Left lung (tissue), 14 donors: ENCODE measurements at places on chromosomes 6 and 20.
A peak's percentile ranks its signal among the peaks of the same experiment; 100 is the strongest.

GRCh38 chr6:111978532-111979149 is 75.3 kb upstream of the CCN6 start:
- no peak overlapping the region for H3K27ac ChIP-seq
- peaks cover 5% of the 10 kb centered on the region for H3K4me1 ChIP-seq

- no peak overlapping the region for H3K27ac ChIP-seq
- H3K27me3 ChIP-seq = no peaks in the 10 kb centered on the region
- no peak for DNase-seq
- H3K4me1 ChIP-seq = no peaks in the 10 kb centered on the region
Measured at GRCh38 chr6:133629970-133630369, 258.9 kb upstream of the TCF21 start.

DNA sequence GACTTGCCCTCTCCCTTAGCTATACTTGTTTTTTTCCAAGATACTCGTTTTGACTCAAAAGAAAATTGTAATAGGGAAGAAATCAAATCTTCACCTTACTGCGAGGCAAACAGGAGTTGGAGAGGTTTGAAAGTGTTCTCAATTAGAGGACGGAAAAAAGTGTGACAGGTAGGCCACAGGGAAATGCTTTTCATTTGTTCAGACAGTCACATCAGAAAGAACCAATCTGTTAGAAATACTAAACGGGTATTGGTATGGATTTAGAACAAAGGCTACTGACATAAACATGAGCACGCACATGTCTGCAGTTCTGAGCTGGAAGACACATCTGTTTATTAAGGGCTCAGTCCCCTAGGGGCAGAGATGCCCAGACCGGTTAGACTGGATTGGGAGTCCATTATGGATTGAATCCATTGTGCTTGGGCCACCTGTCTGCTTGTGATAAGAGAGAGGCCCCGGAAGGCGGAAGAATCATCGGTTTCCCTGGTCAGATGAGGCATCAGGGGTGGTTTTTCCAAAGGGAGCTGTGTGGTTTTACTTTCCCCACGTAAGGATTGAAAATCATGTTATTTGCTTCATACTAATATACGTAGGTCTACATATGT is 220.9 kb upstream of the MYLIP start:
- DNase-seq = peak; percentile 51
- H3K4me3 ChIP-seq = no peak overlapping the region
- no peak overlapping the region for H3K27ac ChIP-seq
- no peaks in the 10 kb centered on the region for H3K4me1 ChIP-seq
- no peaks in the 10 kb centered on the region for H3K36me3 ChIP-seq
- H3K27me3 ChIP-seq = no peaks in the 10 kb centered on the region

- H3K36me3 ChIP-seq = no peaks in the 10 kb centered on the region
- no peak overlapping the region for H3K27ac ChIP-seq
- no peaks in the 10 kb centered on the region for H3K4me1 ChIP-seq
- no peaks in the 10 kb centered on the region for H3K27me3 ChIP-seq
Measured at GRCh38 chr6:129895692-129896091, 34.6 kb upstream of the TMEM244 start.

- no peaks in the 10 kb centered on the region for H3K36me3 ChIP-seq
- H3K4me3 ChIP-seq = no peak overlapping the region
- no peaks in the 10 kb centered on the region for H3K4me1 ChIP-seq
Measured at GRCh38 chr6:165404697-165405096, 95.3 kb upstream of the C6orf118 start.

- H3K27ac ChIP-seq = no peak overlapping the region
- no peak for DNase-seq
- no peaks in the 10 kb centered on the region for H3K36me3 ChIP-seq
- H3K27me3 ChIP-seq = no peaks in the 10 kb centered on the region
- H3K4me1 ChIP-seq = no peaks in the 10 kb centered on the region
Measured at GRCh38 chr6:141140905-141141304, 991.8 kb upstream of the GJE1 start.

- H3K4me1 ChIP-seq = peaks cover 39% of the 10 kb centered on the region
- no peak overlapping the region for H3K4me3 ChIP-seq
- H3K27ac ChIP-seq = no peak overlapping the region
- no peak for DNase-seq
Measured at GRCh38 chr20:376750-377149, 3.8 kb upstream of the TRIB3 start.

DNA sequence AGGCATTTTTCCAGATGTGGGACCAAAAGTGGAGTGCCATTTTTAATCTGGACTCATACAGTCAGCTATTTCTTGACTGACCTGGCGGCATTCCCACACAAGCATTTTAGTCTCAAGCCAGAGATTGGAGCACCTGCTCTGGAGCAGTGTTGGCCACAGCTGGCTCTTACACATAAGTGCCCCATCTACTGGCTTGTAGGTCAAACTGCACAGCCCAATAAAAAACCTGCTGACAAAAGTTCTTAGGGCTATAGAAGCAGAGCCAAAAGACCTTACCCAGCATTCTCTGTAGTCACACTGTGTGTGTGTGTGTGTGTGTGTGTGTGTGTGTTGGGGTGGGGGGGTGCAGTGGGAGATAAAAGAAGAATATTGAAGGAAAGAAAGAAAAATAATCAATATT is 38.6 kb upstream of the SENP6 start:
- H3K27me3 ChIP-seq = no peaks in the 10 kb centered on the region
- DNase-seq = no peak
- no peak overlapping the region for H3K27ac ChIP-seq
- no peaks in the 10 kb centered on the region for H3K4me1 ChIP-seq

DNA sequence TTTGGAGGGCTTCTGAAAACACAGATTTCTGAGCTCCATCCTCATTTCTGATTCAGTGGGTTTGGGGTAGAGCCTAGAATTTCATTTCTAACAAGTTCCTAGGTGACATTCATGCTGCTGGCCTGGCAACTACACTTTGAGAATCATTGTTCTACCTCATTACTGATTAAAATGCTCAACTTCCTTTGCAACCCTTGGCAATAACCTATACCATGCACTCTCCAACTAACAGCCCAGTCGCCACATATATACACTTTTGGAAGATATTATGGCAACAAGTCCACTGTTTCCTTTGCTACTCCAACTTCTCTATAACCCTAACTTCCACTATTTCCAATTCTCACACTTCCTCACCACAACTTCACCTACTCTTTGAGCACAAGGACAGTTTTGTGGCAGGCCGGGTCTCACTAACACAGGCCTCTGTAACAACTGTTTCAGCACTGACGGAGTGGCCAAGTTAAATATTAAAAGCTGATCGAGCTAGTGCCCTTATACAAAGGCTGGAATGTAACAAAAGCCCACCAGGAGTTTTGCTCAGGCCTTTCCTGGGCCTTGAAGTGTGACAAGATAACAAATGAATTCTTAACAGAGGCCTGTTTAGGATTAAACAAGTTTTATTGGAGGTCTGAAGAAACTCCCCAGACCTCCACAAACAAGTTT is 32.1 kb upstream of the RAB23 start:
- H3K4me3 ChIP-seq = no peak overlapping the region
- no peaks in the 10 kb centered on the region for H3K4me1 ChIP-seq
- no peaks in the 10 kb centered on the region for H3K36me3 ChIP-seq
- no peaks in the 10 kb centered on the region for H3K27me3 ChIP-seq

DNA sequence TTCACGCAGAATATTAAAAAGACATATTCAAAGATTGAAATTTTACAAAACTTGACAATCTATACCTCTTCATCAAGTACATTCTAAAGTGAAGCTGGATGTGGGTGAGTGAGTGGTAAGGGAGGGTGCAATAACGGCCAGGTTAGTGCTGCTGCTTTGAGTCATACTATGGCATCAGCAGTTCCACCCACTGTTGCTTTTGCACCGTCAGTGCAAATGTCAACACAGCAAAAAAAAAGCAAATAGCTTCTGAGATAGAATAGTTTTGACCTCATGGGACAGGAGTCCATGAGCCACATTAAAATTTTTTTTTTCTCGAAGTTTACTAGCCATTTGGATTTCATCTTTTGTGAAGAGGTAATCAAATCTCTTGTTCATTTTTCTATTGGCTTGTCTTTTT is 31.8 kb downstream of the PSMF1 start:
- no peak overlapping the region for H3K27ac ChIP-seq
- no peaks in the 10 kb centered on the region for H3K4me1 ChIP-seq
- peaks cover 63% of the 10 kb centered on the region for H3K36me3 ChIP-seq
- no peaks in the 10 kb centered on the region for H3K27me3 ChIP-seq
- H3K4me3 ChIP-seq = no peak overlapping the region

DNA sequence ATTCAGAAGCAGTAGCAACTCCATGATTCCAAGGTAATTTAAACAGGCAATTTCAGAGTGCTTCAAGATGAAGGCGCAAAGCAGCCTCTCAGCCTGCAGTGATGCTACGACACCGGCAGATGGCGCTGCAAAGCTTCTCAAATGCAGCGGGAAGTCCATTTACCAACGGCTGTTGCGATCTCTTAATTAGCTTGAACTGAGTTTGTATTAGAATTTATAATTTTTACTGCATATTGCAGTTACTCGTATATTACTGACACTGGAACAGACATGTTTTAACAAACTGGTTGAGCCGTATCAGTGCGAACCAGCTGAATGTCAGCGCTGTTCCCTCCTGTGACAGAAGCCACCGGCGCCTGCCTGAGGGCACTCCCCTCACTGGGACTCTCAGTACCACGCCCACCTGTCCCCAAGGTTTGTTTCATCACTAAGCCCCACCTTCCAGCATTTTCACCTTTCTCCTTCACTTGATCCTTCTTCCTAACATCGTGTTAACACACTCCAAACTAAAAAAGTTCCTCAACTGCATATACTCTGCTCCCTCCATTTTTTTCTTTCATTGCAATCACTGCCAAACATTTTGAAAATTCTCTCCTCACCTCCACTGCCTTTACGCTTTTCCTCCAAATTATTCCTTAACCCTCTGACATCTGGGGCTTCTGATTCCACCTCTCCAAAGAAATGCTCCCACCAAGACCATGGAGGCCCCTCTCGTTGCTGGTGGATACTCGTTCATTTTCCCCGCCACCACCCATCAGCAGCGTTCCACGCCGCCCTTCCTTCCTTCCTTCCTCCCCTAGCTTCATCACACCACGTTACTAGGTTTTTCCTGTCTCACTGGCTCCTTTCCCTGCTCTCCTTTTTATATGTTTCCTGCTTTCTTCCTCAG is 14.5 kb downstream of the GNL1 start:
- peak; percentile 75 for DNase-seq
- H3K36me3 ChIP-seq = peaks cover 14% of the 10 kb centered on the region
- H3K4me1 ChIP-seq = peaks cover 23% of the 10 kb centered on the region
- H3K27ac ChIP-seq = peak overlapping the region; percentile 11
- no peak overlapping the region for H3K4me3 ChIP-seq
- peaks cover 3% of the 10 kb centered on the region for H3K27me3 ChIP-seq
